ENCODE measurements at places on chromosomes 12 and 14. TPM values are rescaled to one million over a fixed set of nuclear protein-coding genes. Genes with fewer than 3 reads are reported as not detected.
A peak's percentile ranks its signal among the peaks of the same experiment; 100 is the strongest.

- no peak overlapping the region for H3K27ac ChIP-seq
- no peak for DNase-seq
- peaks cover 3% of the 10 kb centered on the region for H3K36me3 ChIP-seq
- H3K4me3 ChIP-seq, result no peak overlapping the region
These were observed 1.4 kb downstream of the LIN7A start for GRCh38 chr12:80936353-80936641.

GRCh38 chr12:12819752-12820311, 6.7 kb downstream of the DDX47 start:
- peaks cover 56% of the 10 kb centered on the region for H3K4me1 ChIP-seq
- no peaks in the 10 kb centered on the region for H3K27me3 ChIP-seq
- peak overlapping the region; percentile 44 for H3K27ac ChIP-seq
- no peak overlapping the region for H3K4me3 ChIP-seq

DNA sequence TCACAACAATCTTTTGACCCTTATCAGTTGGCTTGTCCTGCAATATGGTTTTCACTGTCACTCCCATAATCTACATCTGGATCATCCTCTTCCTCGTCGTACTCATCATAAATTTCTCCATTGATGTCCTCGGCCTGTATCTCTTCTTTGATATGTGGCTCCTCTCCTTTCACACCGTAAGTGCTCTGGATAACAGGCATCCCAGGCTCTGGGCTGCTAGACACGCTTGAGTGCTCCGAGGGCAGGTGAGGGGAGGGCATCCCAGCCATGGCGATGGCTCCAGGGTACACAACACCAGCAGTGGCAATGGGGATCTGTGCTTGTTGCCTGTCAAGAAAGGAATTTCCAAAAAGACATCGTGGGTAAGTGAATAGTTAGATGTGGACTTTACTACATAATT, 415.3 kb downstream of the SOX5 start:
- no peaks in the 10 kb centered on the region for H3K36me3 ChIP-seq
- DNase-seq, result no peak
- no peak overlapping the region for H3K27ac ChIP-seq

- H3K4me1 ChIP-seq, result no peaks in the 10 kb centered on the region
- no peak overlapping the region for H3K4me3 ChIP-seq
- H3K27me3 ChIP-seq, result peaks cover 7% of the 10 kb centered on the region
- no peak overlapping the region for H3K27ac ChIP-seq
- H3K36me3 ChIP-seq, result no peaks in the 10 kb centered on the region
These were observed 39.8 kb upstream of the OVCH1 start for GRCh38 chr12:29537298-29537697.

- H3K27ac ChIP-seq, result no peak overlapping the region
- DNase-seq, result peak; percentile 55
These were observed 17.7 kb upstream of the PGF start for GRCh38 chr14:74973003-74973653.

Gene CLEC1B
- not detected for total RNA-seq

Gene AEBP2
- 44.7 TPM for total RNA-seq

DNA sequence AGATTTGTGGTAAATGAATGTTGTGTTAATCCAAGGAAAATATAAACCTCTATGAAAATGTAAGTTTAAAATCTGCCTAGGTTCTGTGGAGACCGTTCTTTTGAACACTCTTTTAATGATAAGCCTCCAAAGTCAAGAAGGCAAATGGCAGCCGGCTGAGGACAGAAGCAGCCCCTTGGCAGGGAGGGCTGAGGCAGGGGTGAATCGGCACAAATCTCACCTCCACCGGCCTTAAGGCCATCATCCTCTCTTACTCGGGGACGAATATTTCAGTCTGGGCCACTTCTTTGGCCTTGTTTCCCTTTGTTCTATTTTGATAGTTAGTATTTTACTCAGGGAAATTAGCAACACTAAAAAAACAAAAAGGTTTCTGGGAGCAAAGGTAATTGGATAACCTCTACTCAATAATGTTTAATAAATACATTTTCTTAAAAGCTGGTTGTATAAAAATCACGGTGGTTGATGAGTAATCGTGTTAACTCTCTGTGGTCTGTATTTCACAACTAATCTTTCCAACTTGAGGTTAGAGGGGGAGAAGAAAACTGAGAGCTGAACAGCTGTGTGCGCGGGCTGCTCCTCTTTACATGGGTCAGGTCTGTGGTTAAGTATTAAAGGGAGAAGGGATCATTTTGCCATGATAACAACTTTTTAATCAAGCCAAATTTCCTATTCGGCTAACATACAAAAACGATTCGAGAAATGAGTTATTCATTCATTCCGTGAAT, 18.6 kb downstream of the LGMN start:
- peaks cover 22% of the 10 kb centered on the region for H3K36me3 ChIP-seq
- peak; percentile 62 for DNase-seq
- H3K4me1 ChIP-seq, result peaks cover 24% of the 10 kb centered on the region
- peak overlapping the region; percentile 59 for H3K27ac ChIP-seq
- H3K27me3 ChIP-seq, result peaks cover 22% of the 10 kb centered on the region

- DNase-seq, result peak; percentile 24
- H3K27ac ChIP-seq, result peak overlapping the region; percentile 49
- no peaks in the 10 kb centered on the region for H3K27me3 ChIP-seq
- H3K4me1 ChIP-seq, result peaks cover 59% of the 10 kb centered on the region
- H3K36me3 ChIP-seq, result no peaks in the 10 kb centered on the region
- H3K4me3 ChIP-seq, result peak overlapping the region; percentile 48
These were observed 15.4 kb downstream of the SYNE2 start for GRCh38 chr14:63867933-63868921.

- H3K4me3 ChIP-seq, result peak within 1 kb of the TSS; percentile 99
- peak within 1 kb of the TSS; percentile 100 for H3K27ac ChIP-seq
- DNase-seq, result peak; percentile 99
- no peaks in the 10 kb centered on the region for H3K27me3 ChIP-seq
- peaks cover 42% of the 10 kb centered on the region for H3K36me3 ChIP-seq
These were observed at the start of gene ZC3H10 for GRCh38 chr12:56117778-56118687. Gene ZC3H10, plus strand, starts transcription at chr12:56118266. Its CDS starts 2,297 bp downstream, at chr12:56120563.

GRCh38 chr12:131353826-131354225, 357.1 kb upstream of the SFSWAP start:
- H3K27ac ChIP-seq, result no peak overlapping the region
- H3K27me3 ChIP-seq, result peaks cover 25% of the 10 kb centered on the region
- H3K36me3 ChIP-seq, result no peaks in the 10 kb centered on the region
- no peaks in the 10 kb centered on the region for H3K4me1 ChIP-seq
- DNase-seq, result no peak

Gene PTPN6
- total RNA-seq, result 321 TPM

Gene KRT73
- total RNA-seq, result 0.19 TPM

DNA sequence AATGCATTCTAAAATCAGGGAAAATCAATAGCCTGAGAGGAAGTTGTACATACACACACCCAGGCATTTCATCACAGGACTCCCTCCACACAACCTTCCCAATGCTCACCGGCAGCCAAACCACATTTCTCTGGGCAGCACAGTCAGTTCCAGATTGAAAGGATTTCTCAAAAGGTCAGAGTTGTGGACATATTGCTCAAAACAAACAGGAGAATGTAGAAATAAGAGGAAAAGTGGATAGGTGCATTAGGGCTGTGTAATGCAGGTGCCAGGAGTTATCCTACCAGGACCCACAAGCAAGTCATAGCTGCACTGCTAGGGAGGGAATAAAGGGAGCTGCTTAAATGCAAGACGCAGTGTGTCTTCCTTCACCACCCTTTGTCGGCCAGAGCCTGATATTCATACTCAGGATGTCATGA, 62.9 kb downstream of the GCH1 start:
- H3K36me3 ChIP-seq, result peaks cover 31% of the 10 kb centered on the region
- H3K27me3 ChIP-seq, result no peaks in the 10 kb centered on the region
- DNase-seq, result no peak

GRCh38 chr12:106147956-106148355, 9.2 kb upstream of the NUAK1 start:
- H3K27me3 ChIP-seq, result peaks cover 20% of the 10 kb centered on the region
- H3K4me3 ChIP-seq, result no peak overlapping the region
- peaks cover 2% of the 10 kb centered on the region for H3K4me1 ChIP-seq
- H3K36me3 ChIP-seq, result no peaks in the 10 kb centered on the region
- DNase-seq, result no peak

Gene GALNT16
- not detected for total RNA-seq

DNA sequence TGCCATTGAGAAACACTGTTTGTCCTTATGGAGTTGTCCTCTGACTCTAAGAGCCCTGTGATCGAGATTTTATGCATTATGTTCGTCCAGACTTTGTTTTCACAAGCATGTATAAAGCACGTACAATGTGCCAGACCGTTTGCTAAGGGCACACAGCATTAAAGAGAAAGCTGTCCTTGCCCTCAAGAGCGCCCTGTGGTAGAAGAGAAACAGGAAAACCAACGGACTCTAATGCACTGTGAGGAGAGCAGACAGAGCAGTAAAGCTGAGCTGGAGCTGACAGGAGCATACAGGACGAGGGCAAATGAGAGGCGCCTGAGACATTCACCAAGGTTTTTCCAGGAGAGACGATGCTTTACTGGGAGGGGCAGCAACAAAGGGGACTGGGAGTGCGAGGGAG, 66.2 kb upstream of the OVCH1 start:
- H3K27ac ChIP-seq, result no peak overlapping the region
- no peak for DNase-seq
- no peak overlapping the region for H3K4me3 ChIP-seq
- H3K27me3 ChIP-seq, result peaks cover 18% of the 10 kb centered on the region

Gene PARP2
- 46.3 TPM for total RNA-seq

- no peak overlapping the region for H3K27ac ChIP-seq
- H3K4me1 ChIP-seq, result peaks cover 46% of the 10 kb centered on the region
- no peak overlapping the region for H3K4me3 ChIP-seq
These were observed 2.7 kb upstream of the SOAT2 start for GRCh38 chr12:53100466-53101151.

DNA sequence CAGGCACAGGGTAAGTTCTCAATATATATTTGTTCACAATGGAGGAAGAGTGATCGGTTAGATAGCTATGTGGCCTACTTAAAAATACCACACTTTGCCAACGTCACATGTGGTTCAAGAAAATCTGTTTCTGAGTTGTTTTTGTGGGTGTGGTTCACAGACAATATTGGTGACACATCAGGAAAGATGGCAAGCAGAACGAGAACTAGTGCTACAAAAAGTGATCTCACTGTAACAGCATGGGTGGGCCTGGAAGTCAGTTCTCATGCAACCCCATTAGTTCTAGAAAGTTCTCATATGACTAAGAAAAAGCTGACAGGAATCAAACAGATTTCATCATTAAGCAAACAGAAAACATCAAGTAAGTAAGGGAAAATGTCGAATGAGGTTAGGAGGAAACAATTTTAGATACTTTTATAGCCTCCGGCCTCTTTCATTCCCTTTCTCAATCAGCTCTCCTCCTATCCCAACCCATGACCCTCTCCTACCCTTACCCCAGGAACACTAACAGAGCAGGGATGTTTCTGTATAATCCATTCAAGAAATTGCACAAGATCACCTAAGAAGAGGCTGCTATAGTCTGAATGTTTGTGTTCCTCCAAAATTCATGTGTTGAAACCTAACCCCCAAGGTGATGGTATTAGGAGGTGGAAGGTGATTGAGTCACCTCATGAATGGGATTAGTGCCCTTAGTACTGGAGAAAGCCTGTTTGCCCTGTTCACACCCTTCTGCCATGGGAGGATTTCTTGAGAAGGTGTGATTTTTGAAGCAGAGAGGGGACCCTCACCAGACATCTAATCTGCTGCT, 15.5 kb upstream of the NTN4 start:
- peaks cover 12% of the 10 kb centered on the region for H3K27me3 ChIP-seq
- H3K4me1 ChIP-seq, result peaks cover 3% of the 10 kb centered on the region
- DNase-seq, result no peak
- H3K36me3 ChIP-seq, result no peaks in the 10 kb centered on the region
- H3K27ac ChIP-seq, result no peak overlapping the region

DNA sequence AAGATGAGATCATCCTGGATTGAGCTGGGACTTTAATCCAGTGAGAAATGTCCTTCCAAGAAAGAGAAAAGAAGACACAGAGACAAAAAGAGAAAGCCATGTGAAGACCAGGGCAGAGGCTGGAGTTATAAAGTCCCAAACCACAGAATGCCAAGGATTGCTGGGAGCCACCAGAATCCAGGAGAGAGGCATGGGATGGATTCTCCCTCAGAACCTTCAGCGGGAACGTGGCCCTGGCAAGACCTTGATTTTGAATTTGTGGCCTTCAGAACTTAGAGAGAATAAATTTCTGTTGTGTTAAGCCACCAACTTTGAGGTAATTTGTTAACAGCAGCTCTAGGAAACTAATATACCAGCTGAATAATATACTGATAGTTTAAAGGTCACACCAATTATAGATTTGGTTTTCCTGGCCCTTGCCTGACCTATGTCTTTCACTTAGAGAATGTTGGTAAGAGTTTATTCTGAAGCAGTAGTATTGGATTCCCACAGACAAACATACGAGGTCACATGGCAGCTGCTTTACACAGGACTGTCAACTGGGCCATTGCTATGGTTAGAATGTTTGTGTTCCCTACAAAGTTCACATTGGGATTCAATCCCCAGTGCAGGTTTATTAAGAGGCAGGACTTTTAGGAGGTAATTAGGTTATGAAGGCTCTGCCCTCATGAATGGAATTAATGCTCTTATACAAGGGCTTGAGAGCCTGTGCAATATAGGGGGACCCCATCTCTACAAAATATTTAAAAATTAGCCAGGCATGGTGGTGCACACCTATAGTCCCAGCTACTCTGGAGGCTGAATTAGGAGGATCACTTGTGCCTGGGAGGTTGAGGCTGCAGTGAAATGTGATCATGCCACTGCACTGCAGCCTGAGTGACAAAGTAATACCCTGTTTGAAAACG, 156.5 kb upstream of the EEA1 start:
- no peaks in the 10 kb centered on the region for H3K36me3 ChIP-seq
- no peak for DNase-seq
- H3K4me1 ChIP-seq, result peaks cover 10% of the 10 kb centered on the region
- no peak overlapping the region for H3K27ac ChIP-seq

DNA sequence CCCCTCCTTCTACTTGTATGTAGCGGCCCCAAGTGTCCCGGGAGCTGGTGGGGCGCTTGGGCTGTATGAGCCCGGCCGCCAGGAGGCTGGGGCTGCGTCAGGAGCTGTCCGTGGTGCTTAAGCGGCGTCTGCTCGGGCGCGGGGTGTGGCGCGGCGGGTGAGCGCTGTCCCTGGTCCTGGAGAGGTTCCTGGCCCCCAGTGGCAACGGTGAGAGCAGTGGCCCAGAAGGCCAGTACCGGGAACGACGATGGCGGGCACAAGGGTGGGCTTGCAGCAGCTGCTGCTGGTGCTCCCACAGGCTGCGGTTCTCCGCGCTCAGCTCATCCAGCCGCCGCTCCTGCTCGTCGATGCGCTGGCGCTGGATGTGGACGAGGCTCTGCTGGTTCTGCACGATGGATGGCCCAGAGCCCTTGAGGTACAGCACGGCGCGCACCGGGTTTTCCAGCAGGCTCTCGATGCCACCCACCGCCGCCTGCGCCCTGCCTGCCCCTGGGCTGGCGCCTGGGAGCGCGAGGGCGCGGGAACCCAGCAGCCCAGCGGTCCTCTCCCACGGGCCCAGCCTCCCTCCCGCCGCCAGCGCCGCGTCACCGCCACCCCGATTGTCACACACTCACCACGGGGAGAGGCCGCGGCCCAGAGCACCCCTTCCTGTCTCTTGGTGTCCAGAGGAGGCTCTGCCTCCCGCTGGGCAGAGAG, 41.9 kb upstream of the FKBP4 start:
- no peak overlapping the region for H3K27ac ChIP-seq
- no peaks in the 10 kb centered on the region for H3K4me1 ChIP-seq
- no peak overlapping the region for H3K4me3 ChIP-seq

- H3K4me1 ChIP-seq, result no peaks in the 10 kb centered on the region
- peaks cover 4% of the 10 kb centered on the region for H3K27me3 ChIP-seq
- H3K36me3 ChIP-seq, result no peaks in the 10 kb centered on the region
- H3K27ac ChIP-seq, result no peak overlapping the region
- H3K4me3 ChIP-seq, result no peak overlapping the region
These were observed 162.0 kb upstream of the TMCC3 start for GRCh38 chr12:94812345-94812744.

Gene ACOT4
- total RNA-seq, result 3.2 TPM

GRCh38 chr14:77843195-77843594, 43.3 kb downstream of the ADCK1 start:
- H3K27me3 ChIP-seq, result no peaks in the 10 kb centered on the region
- no peaks in the 10 kb centered on the region for H3K36me3 ChIP-seq
- H3K27ac ChIP-seq, result no peak overlapping the region
- DNase-seq, result no peak

Measured in activated CD4-positive, alpha-beta memory T cell treated with anti-CD3 and anti-CD28 coated beads for 36 hours (primary cell).